Hippocampal formation (tissue), 2 donors: ENCODE measurements at places on chromosomes 3 and 15.

DNA sequence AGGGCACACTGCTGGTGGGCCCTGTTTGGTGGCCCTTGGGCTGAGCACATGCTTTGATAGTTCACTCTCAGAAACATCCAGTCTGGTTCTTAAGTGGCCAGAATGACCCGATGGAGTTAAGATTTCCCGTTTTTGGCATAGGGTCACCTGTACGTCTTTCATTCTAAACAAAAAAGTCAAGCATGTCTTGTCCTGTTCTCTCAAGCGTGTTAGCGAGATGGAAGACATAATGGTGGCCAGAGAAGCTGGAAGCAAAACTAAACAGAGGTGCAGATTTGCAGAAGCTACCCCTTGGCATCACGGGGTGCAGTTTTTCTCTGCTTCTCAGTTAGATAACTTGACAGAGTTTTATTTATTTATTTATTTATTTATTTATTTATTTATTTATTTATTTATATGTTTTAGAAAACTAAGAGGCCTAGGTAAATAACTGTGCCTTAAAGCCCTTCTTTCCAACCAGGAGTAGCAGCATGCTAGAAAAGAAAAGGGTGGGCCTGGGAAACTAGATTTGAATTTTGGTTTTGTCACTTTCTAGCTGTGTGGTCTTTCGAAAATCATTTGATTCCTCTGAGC lies 63.0 kb downstream of the ST6GAL1 start:
- DNase-seq = no peak

GRCh38 chr15:81889485-81889881 lies 156.3 kb downstream of the MEX3B start:
- DNase-seq = no peak

DNA sequence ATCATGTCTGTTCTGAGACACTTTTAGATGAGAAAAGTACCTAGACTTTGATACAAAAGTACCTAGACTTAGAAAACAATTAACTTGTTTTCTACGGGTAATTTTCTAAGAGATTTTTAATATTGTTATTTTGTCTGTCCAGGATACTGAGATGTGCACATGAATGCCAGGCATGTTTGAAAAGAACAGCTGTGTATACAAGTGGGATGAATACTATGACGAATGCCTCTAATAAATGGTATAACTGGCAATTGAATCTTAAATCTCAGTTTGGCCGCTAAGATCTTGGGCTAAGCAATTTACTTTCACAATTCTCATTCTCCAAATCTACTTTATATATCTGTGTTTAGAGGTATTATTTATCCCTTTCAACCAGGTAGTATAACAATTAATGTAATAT lies 207.4 kb downstream of the CBLB start:
- DNase-seq = no peak

- DNase-seq = no peak
Observed at GRCh38 chr3:143571548-143571947, 276.7 kb downstream of the SLC9A9 start.

DNA sequence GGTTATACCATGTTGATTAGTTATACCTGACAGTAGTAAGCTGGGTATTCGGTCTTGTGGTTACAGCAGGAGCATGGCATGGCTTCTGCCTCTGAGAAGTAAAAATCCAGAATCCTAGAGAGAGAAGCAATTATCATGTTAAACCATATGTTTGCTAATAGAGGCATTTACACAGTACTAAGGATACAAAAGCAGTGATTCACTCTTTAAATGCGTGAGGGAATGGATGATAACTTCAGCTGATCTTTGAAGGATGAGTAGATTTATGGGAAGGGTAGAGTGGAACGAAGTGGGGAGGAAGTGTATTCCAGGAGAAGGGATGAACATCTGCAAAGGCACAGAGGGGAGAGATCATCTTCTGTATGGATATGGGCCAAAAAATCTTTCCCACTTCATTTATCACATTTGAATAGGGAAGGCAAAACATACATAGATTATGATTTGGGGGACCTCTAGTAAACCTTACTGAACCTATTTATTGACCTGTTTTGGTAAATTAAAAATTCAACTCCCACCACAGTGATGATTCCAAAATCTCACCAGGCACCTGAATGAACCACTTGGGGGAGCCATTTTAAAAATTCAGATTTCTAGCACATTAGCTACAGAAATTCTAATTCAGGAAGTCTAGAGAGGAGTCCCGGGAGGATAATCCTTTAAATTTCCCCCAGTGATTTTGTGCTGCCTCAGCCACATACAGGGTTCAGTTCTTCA lies 35.1 kb downstream of the IGSF10 start:
- DNase-seq = no peak

- no peak for DNase-seq
Observed at GRCh38 chr3:30513374-30514152, 92.8 kb upstream of the TGFBR2 start.

GRCh38 chr3:9316881-9317361 lies 45.9 kb upstream of the THUMPD3 start:
- DNase-seq = peak; percentile 33

DNA sequence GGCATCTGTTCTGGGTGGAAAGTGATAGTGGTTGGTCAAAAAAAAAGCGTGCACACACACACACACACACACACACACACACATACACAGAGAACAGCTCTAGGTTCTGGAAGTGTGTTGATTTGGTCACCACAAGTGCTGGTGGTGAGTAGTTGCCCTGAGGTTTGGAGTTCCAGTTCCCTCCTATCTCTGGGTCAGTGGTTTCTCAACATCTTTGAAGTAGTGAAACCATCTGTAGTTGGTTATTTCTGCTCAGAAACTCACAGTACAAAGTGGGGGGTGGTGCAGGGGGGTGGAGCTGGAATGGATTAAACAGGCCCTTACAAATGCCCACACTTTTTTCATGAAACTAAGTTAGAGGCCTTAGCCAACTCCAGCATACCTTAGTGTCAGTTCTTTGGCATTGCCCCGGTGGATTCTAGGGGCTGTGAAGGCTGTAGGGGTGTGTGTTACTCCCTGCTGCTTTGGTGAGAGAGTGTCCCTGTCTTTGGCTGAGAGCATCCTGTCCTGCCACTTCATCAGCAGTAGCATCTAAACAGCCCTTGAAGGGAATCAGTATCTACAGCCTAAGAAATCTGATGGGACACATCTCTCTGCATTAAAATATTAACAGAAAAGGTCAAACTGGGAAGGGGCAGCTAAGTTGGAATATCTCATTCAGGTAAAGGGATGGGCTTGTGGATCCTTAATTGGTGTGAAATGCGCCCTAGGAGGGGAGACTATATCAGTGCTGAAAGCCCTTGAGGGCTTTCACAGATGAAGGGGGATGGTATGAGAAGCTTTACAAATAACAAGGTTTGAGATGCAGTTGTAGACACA lies 20.6 kb downstream of the SMAD3 start:
- no peak for DNase-seq

DNA sequence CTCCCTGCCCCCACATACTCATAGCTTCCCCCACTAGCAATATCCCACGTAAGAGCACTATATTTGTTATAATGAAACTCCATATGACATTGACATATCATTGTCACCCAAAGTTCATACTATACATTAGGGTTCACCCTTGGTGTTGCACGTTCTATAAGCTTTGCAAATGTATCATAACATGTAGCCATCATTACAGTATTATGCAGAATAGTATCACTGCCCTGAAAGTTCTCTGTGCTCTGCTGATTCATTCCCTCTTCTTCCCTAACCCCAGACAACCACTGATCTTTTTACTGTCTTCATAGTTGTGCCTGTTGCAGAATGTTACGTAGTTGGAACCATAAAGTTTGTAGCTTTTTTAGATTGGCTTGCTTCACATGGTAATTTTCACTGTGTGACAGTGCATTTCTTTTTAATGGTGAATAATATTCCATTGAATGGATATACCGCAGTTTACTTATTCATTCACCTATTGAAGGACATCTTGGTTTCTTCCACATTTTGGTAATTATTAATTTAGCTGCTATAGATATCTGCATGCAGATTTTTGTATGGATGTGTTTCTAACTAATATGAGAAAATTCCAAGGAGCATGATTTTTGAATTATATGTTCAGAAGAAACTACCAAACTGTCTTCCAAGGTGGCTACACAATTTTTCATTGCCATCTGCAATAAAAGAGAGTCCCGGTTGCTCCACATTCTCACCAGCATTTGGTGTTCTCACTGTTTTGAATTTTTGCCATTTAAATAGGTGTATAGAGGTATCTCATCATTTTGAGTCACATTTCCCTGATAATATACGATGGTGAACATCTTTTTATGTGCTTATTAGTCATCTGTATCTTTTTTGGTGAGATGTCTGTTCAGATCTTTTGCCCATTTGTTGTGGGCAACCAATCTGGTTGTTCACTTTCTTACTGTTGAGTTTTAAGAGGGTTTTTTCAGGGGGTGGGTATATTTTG lies 59.7 kb downstream of the CD200 start:
- DNase-seq = no peak

DNA sequence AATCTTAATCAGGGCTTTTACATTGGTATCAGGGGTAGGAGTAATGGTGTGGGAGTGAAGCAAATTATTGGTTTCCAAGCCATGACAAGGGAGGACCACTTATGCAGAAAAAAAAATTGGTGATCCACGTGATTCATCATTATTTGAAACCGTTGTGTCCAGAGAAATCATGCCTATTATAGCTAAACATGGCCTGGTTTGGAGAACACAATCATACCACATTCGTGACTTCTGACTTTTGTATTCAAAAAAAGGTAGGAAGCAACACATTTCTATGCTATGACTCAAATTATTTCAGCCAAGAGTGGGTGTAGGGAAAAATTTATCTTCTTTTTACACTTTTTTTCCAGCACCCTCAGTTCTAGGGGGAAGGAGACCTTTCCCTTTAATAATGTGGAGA lies 924.3 kb upstream of the GBE1 start:
- no peak for DNase-seq

- DNase-seq = no peak
Observed at GRCh38 chr15:49189631-49190030, 19.6 kb downstream of the GALK2 start.

DNA sequence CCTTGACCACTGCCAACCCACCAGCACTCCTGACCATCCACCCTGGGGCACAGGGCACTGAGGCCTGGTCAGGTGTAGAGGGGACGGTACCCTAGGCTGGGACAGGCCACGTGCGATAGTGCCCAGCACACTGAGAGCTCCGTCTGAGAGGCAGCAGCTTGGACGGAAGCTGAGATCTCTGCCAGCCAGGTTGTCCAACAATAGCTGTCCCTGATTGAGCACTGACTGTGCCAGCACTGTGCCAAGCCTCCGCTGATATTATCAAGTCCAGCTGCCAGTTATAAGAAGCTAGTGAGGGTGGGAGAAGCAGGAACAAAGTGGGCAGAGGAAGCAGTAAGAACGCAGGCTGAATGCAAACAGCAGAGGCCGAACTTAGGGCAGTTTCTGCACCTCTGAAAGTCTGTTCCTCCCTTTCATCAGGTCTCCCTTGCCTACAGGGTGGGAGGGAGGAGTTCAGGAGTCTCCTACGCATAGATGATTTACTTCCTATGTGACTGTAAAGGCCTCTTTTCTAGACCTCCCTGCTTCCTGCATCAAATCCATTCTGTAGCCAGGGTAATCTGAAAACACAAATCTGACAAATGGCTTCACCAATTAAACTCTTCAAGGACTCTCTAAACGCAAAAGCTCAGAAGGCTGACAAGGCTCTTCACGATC lies 29.7 kb downstream of the MRPS11 start:
- no peak for DNase-seq

DNA sequence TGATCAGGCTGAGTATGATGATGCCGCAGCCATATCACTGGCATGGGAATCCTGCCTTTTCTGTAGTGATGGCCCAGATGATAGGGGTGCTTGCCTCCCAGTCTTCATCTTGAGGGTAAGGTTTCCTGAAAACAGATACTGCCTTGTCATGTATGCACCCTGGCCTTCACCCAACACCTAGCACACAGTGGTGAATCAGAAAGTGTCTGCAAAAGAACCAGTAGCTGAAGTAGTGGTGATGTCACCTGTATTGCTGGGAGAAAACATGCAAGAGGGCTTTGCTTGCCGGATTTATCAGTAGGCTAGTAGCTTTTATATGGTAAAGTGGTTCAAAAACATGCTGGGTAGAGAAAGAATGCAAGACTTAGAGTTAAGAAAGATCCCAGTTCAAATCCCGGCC lies 419.8 kb upstream of the WNT5A start:
- DNase-seq = no peak

DNA sequence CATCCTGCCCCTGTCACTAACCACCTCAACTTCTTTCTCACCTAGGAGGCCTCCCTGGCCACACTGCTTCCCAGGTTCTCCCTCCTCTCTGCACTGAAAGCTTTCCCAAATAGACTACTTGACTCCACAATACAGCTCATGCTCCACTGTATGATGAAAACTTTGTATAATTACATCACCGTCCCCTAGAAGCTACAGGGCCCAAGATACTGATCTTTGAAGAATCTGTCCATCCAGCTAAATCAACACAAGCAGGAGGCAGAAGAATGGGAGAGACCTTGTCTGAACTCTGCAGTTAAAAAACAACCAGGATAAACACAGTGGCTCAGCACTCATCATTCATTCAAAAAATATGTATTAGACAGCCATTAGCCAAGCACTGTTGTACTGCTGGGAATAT lies 26.4 kb upstream of the RPS17 start:
- DNase-seq = no peak

GRCh38 chr3:32095431-32095830 lies 11.0 kb upstream of the GPD1L start:
- DNase-seq = no peak

GRCh38 chr3:187920913-187921312 lies 175.6 kb upstream of the BCL6 start:
- no peak for DNase-seq

DNA sequence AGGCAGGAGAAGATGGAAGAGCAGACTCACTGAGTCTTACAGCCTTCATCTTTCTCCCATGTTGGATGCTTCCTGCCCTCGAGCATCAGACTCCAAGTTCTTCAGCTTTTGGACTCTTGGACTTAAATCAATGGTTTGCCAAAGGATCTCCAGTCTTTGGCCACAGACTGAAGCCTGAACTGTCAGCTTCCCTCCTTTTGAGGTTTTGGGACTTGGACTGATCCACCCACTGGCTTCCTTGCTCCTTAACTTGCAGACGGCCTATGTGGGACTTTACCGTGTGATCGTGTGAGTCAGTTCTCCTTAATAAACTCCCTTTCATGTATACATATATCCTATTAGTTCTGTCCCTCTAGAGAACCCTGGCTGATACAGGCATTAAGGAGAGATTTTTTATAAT lies 62.4 kb upstream of the TNIK start:
- no peak for DNase-seq

DNA sequence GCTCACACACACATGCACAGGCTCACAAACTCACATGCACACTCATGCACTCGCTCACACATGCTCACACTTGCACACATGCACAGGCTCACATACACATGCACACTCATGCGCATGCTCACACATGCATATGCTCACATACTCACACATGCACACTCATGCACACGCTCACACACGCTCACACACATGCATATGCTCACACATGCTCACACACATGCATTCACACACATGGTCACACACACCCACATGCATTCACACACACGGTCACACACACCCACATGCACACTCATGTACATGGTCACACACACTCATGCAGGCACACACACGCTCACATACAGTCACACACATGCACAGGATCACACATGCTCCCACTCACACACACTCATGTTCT lies 132.8 kb upstream of the SMAD3 start:
- no peak for DNase-seq

GRCh38 chr3:46959161-46959511 lies 17.4 kb downstream of the CCDC12 start:
- DNase-seq = no peak

GRCh38 chr15:40155270-40155910 lies 5.5 kb upstream of the BUB1B start:
- DNase-seq = no peak

- no peak for DNase-seq
Observed at GRCh38 chr15:47885920-47886319, 168.6 kb downstream of the SEMA6D start.
